ENCODE measurements at places on chromosomes 3 and 15.

DNA sequence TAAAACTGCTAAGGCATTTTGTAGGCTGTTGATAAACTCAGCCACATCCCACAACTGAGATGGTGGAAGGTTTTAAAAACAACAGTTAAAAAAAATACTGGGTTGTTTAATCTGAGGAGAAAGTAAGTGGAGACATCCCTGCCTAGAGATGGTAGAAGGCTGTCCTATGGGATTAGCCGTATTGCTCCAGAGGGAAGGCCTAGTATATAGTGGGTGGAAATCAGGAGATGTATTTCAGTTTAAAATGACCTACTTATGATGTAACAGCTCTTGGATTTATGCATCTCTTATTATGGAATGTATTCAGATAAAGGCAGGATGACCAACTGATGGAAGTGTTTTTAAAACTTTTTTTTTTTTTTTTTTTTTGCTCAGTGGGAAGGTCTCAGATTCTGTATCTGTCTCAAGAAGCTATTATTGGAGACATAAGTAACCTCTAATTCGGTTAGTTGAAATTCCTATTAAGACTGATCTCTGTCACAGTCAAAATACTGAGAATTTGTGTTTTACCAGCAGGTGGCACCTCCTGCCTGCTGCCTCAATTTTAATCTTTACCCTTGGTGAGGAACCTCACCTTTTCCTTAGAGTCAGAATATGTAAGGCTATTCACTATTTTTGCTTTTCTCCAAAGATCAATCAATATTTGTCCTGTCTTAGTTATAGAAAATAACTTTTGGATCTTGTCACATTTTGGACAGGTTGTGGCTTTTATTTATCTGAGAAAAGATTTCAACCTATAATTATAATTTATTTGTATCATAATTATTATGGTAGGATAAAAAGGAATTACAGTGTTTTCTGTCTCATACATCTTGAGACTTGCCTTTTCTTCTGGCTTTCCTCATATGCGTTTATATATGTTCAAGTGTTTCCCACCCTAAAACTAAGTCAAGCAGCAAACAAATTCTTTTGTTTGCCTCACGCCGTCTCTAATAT, 63.0 kb downstream of the VPS8 start:
- no peak for DNase-seq

DNA sequence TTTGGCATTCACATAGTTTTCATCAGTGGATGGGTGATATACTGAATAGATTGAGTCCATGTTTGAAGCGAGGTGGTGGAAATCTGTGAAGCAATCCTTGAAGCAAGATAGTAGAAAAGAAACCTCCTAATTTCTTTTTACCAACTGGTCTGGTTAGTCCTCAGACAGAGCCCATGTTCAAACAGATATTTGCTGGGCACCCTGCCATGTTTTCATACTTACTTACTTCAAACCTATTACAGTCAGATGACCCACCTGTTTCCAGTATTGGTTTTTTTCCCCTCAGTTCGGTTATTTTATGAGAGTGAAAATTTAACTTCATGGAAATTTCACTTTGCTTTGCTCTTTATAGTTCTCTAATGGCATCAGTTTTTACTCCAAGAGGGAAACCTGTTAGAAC, 23.7 kb downstream of the EXOSC7 start:
- no peak for DNase-seq

- no peak for DNase-seq
Observed at GRCh38 chr15:47366884-47367283, 350.4 kb upstream of the SEMA6D start.

DNA sequence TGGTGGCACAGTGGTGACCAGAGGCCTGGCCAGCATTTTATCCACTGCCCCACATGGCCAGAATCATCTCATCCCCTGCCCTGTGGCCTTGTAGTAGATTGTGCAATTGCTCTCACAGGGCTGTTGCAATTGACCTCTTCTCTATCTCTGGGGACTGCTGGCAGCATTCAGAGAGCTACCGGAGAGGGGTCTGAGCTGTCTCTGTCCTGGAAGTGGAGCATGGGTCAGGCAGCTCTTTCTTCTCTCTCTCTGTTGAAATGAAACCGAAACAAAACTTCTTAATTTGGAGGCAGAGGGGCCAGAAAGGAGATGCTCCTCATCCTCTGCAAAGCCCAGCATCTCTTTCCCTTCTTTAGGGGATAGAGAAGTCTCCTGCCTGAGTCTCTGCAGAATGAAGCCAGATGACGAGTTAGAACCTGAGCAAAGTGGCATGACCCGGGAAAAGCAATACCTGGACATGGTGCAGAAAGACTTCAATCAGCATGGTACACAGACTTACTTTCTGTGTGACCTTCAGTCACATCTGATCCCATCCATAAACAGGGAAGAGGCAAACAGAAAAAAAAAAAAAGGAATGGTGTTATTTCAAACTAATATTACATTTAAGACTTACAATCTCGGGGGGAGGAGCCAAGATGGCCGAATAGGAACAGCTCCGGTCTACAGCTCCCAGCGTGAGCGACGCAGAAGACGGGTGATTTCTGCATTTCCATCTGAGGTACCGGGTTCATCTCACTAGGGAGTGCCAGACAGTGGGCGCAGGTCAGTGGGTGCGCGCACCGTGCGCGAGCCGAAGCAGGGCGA, 144.5 kb upstream of the BCL6 start:
- no peak for DNase-seq

GRCh38 chr15:96893159-96893906, 562.8 kb downstream of the NR2F2 start:
- no peak for DNase-seq

DNA sequence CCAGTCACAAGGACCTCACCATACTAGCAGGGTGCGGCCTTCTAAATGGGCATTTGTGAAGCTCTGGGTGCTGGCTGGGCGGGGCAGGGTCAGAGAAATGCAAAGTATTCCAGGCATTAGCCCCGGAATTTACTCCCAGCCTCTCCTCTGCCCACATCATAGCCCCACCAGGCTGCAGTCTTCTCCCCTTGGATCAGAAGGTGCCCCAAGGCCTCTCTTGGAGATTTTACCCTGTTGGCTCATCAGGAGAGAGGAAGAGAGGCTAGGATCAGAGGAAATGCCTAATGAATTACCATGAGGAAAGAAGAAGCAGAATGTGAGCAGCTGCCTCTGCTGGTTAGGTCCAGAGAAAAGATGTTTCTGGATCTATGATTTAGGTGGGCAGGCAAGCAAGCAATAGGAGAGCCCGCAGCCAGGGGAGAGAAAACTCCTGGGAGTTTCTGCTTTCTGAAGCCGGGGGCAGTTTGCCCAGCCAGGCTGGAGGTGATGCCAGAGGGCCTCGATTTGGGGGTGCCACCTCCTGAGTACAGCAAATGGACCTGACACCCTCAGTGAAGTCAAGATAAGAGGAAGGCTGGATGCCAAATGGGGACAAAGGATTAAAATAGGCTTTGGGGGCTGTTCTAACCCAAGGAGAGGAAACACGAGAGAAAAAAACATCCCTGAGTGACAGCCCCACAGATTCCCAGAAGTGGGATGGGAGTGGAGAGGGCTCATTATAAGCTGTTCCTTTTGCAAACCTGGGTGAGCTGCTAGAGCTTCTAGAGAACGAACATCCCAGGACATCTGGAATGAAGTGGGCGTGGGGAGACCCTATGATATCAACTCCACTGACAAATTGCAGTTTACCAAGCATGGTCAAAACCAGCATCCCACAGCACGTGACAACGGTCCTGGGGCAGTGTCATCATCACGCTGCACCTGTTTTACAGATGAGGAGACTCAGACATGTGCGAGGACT, 65.4 kb downstream of the BDH1 start:
- DNase-seq: no peak

- DNase-seq: no peak
Observed at GRCh38 chr3:133856316-133856715, 39.4 kb downstream of the RAB6B start.

DNA sequence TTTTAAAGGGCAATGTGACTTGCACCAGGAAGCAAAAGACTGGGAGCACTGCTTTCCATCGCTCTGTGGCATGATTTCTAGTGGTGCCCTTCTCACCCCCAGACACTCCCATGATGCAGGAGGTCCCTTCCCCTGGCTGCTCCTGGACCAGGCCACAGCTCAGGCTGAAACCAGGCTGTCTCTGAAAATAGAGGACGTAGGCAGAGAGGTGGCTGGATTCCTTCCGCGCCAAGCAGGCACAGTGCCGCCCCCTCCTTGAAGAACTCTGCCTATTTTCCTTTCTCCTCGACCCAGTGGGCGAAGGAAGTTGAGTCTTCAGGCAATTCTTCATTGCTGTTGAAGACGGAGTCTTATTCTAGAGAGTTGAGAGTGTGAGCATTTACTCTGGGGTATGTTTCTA, 489.4 kb upstream of the TBL1XR1 start:
- DNase-seq: no peak

DNA sequence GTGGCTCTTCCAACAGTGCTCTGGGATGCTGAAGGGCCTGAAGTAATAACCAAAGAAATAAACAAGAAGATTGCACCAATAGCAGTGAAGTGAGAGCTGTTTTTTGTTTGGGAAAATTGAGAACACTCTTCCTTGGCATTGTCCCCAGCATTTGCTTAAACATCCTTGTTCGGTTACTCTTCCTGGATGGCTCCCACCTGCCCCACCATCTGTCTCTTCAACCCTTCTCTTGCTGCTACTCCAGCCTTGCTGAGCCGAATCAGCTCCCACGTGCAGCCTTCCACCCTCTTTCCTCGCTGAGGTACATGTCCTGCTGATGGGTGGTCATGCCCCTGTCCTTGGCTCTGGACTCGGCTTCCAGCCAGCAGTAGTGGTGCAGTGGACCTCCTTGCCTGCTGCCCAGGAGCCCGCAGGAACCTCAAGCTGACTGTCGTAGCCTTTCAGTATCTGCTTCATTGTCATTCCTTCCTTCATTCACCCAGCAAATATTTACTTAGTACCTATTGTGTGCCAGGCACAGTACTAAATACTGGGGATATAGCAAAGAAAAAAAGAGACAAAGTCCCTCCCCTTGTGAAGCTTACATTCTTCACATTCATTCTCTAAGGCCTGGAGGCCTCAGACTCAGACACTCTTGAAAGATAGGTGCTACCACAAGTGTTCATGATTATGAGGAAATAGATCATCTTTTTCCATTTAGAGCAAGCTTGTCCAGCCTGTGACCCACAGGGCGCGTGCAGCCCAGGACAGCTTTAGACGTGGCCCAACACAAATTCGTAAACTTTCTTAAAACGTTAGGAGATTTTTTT, 17.1 kb upstream of the VILL start:
- peak; percentile 68 for DNase-seq

DNA sequence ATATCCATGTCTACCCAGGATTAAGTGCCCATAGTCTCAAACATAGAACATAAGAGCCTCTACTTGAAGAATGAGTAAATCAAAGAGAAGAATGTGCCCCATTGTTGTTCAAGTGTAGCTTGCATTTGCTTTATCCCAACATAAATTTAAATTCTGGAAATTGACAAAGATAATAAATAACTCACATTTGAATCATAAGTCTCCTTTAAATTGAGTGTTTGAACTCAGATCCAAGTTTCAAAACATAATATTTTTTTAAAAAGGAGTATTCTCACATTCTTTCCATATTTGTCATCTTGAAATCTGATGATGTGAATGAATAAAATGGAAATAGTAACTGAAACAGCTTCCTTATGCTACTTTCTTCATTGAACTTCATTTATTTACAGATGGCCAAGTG, 135.2 kb downstream of the MECOM start:
- DNase-seq: no peak

DNA sequence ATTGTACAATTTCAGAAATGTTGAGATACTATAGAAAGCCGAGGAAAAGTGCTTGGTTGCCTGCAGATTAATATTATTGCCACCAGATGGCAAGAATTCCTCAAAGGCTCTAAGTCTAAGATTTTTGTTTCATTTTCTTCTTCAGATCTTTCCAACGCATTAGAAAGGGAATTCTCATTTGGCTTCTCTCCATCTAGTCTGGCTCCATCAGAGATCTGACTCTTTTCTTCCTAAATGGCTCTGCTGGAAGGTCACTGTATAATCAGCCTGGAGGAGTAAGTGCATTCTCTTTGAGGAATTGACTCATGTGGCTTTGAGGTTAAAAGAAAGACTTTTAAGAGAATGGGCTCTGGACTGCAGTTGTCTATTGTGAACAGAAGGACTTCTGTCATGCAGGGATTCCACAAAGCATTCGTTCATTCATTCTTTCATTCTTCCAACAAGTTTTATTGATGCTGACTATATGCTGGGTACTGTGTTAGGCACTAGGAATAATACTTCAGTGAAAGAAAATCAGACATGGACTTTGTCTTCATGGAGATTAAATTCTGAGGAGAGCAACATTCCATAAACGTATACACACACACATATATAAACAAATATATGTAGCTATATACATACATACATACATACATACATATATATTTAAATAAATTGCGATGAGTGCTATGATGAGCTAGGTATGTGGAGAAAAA, 55.3 kb downstream of the SLC28A2 start:
- DNase-seq: no peak

GRCh38 chr3:8975081-8976020, 12.1 kb upstream of the RAD18 start:
- no peak for DNase-seq

GRCh38 chr3:129992781-129993180, 18.3 kb downstream of the TRH start:
- no peak for DNase-seq

DNA sequence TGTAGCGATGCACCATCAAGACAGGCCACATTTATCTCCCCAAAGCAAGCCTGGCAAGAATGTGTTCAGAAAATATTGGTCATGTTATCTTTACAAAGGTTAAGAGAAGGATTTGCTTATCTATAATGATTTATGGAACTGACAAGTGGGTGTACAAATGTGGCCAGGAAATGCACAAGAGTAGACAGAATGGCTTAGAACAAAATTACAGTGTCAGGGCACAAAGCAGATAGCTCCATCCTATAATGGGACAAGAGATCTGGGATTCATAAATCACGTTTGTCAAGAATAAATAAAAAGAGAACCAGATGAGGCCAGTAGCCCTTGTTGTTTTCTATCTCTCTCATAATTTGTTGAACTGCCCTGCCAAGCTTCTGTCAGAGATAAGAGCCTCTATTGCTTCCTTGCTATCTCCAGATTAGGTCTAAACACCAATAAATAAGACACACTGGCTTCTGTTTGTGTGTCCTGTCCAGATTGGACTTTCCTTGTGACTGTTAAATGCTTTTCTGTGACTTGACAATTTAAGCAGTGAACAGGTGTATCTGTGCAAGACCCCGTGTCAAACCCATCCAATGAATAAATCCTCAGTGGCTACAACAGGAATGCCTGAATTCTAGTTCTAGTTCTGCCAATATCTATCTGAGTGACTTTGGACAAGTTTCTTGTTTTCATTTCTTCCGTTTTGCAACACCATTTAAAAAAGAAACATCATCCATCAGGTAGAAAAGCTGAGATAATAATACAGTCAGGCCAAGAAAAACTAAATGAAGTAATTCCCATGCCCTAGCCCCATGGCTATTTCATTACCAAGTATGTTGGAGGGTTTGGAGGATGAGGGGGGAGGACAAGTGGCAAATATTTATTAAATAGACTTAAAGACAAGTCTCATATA, 157.2 kb downstream of the DCLK3 start:
- DNase-seq: no peak

- no peak for DNase-seq
Observed at GRCh38 chr3:6079561-6080179, 781.2 kb upstream of the GRM7 start.

Data from substantia nigra (tissue), 51 donors.